ENCODE measurements at places on chromosomes 3 and 15. TPM values are rescaled to one million over a fixed set of nuclear protein-coding genes. Genes with fewer than 3 reads are reported as not detected.

The TRPM1 gene
- total RNA-seq: not detected

The GABRB3 gene
- total RNA-seq: 2.4 TPM

The TNNC1 gene
- total RNA-seq: 1.2 TPM

The C3orf70 gene
- total RNA-seq: under 0.01 TPM

The ZBED2 gene
- 13.5 TPM for total RNA-seq

The ANKUB1 gene
- total RNA-seq: not detected

The TBCCD1 gene
- 16.0 TPM for total RNA-seq

The POLQ gene
- total RNA-seq: 0.45 TPM

The MKRN2OS gene
- 1.8 TPM for total RNA-seq

The LRRC31 gene
- total RNA-seq: 1.2 TPM

The CCR3 gene
- not detected for total RNA-seq

The ARNT2 gene
- total RNA-seq: 2.8 TPM

The SEMA4B gene
- total RNA-seq: 26.6 TPM

The CD200 gene
- 2.3 TPM for total RNA-seq

The HYAL3 gene
- 15.1 TPM for total RNA-seq

The DNAH12 gene
- 0.25 TPM for total RNA-seq

The OIP5 gene
- total RNA-seq: 0.60 TPM

The FBXL22 gene
- total RNA-seq: not detected

The GABRG3 gene
- not detected for total RNA-seq

The EPB42 gene
- not detected for total RNA-seq

The P2RY14 gene
- not detected for total RNA-seq

The BTLA gene
- 0.17 TPM for total RNA-seq

The C3orf20 gene
- total RNA-seq: not detected

The C15orf40 gene
- total RNA-seq: 3.5 TPM

The CHRFAM7A gene
- total RNA-seq: 4.7 TPM

The CCR8 gene
- 1.0 TPM for total RNA-seq

The GOLGA6A gene
- 0.05 TPM for total RNA-seq

The BCHE gene
- 1.9 TPM for total RNA-seq

The TJP1 gene
- 159 TPM for total RNA-seq

The ITIH3 gene
- total RNA-seq: not detected

The HCLS1 gene
- 0.20 TPM for total RNA-seq

The FGF12 gene
- total RNA-seq: 1.6 TPM

The CISH gene
- total RNA-seq: 1.9 TPM
